ENCODE measurements at places on chromosomes 16 and 17.

- no peak for DNase-seq
Measured at GRCh38 chr16:14963281-14964173, 11.3 kb upstream of the PDXDC1 start.

DNA sequence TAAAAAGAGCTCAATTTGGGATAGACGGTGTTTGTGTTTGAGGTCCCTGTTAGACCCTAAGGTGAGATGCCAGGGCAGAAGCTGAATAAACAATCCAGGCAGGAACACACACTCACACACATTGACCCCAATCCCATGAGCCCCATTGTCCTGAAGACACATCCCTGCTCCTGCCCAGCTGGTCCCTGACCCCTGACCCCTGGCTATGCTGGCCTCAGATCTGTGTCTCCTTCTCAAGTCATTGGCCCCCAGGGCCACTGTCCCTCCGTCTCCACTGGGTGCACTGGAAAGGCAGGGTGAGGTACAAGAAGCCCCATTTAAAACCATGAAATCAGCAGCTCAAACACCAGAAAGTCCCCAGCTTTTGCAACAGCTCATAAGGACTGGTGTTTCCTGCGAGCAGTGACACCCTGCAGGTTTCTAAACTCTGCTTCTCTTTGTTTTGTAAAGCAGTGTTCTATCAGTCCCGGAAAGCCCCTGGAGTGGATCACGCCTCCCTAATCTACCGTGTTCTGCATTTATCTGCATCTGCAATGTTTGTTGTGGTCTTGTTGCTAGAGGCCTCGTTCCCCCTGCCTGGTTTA, 18.0 kb upstream of the ASGR2 start:
- DNase-seq = peak; percentile 62

- DNase-seq = no peak
Measured at GRCh38 chr16:78452025-78452555, 352.6 kb downstream of the WWOX start.

GRCh38 chr17:71494062-71494855, 626.6 kb upstream of the SOX9 start:
- no peak for DNase-seq

DNA sequence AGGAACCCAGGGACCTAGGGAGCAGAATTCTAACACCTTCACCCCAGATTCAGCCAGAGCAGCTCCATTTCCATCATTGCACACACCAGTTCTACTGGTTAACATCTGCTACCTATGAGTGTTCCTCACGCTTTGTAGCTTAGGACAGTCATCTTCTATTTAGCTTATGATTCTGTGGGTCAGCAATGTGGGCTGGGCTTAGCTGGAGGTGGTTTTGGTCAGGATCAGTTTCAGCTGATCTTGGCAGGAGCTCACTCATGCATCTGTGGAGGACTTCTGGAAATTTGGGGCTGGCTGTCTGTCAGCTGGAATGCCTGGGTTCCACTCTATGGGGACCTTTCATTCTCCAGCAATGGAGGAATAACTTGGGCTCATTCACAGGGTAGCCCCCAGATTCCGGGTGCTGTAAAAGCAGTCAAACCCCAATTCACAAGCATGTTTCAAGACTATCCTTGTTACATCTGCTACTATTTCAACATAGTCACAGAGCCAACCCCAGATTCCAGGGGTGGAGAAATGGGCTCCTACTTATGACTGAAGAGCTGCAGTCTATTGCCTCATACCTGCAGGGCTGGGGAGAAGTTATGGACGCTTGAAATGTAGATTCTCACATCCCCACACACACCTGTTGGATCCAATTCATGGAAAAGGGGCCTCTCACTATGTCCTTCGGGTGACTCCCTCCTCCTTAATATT, 3.4 kb upstream of the HP start:
- DNase-seq = no peak

GRCh38 chr17:78029697-78030096, 71.2 kb downstream of the TNRC6C start:
- no peak for DNase-seq

- no peak for DNase-seq
Measured at GRCh38 chr16:88652762-88653063, 1.9 kb upstream of the CYBA start.

DNA sequence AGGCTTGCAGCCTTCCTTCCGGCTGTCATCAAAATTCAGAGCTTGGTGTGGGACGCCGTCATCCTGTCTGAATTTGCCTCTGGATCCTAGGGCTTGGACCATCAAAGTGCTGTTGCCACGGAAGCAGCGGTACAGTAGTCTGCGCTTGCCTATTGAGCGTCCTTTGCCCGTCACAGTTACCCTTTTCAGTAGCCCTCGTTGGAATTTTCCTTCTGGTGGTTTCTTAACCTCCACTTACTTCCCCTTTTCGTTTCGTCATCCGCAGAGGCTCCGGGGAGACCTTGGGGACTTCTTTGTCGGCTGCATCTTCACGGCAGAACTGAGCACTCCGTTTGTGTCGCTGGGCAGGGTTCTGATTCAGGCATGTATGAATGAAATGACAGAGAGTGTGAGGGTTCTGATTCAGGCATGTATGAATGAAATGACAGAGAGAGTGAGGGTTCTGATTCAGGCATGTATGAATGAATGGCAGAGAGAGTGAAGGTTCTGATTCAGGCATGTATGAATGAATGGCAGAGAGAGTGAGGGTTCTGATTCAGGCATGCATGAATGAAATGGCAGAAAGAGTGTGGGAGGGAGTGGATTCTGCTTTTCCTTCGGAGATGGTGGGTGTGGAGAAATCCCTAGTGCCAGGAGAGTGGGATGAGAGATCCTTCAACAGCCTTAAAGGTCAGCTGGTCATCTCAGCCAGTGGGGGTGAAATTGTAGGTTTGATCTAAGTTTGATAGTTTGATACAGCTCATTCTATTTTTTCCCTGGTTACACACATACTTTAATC, 8.0 kb downstream of the TLCD3A start:
- DNase-seq = peak; percentile 53

DNA sequence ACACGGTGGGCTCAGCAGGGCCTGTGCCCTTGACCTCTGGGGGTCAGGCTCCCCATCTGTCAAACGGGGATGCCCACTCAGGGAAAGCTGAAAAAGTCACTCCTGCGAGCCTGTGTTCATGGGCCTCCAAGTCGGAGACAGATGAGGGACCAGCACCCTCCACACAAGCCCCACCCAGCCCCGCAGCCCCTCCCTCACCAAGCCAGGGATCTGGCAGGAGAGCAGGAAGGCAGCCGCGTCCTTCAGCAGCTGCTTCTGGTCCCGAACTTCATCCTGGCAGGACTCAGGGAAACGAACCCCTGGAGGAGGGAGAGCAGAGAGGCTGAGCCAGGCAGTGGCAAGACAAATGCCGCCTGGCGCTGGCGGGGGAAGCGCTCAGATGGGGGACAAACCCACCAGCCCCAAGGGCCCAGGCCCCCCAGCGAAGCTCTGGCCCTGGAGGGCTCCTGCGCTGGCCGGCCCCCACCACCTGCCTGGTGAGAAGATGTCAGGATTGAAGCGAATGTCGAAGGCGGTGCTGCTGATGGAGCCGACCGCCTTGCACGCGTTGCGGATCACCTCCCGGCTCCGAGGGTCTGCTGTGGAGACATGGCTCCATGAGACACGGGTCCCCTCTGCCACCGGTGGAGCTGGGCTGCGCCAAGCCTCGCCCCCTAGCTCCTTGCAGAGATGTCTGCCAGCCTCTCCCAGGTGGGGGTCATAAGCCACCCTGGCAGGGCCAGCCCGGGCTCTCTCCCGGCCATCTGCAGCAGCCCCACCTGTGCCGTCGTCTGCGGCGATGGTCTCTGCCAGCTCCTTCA, 15.4 kb downstream of the CLUH start:
- DNase-seq = peak; percentile 21

GRCh38 chr17:81234940-81235821, 3.7 kb downstream of the TEPSIN start:
- DNase-seq = no peak

Data from GM19239 (cell line).